Progenitor cell of endocrine pancreas (in vitro differentiated cells): ENCODE measurements at places on chromosomes 3 and 15. TPM values are rescaled to one million over a fixed set of nuclear protein-coding genes. Genes with fewer than 3 reads are reported as not detected.

FAM240A gene
- not detected in 2 replicates for total RNA-seq

IL17RD gene
- 30.4 and 37.9 TPM in 2 replicates for total RNA-seq

ALG3 gene
- total RNA-seq, result 34.5 and 35.3 TPM in 2 replicates

GRCh38 chr3:118945834-118946233 is 88.8 kb downstream of the IGSF11 start:
- no peaks in the 10 kb centered on the region for H3K4me1 ChIP-seq
- H3K27me3 ChIP-seq, result no peaks in the 10 kb centered on the region
- H3K36me3 ChIP-seq, result no peaks in the 10 kb centered on the region

DNA sequence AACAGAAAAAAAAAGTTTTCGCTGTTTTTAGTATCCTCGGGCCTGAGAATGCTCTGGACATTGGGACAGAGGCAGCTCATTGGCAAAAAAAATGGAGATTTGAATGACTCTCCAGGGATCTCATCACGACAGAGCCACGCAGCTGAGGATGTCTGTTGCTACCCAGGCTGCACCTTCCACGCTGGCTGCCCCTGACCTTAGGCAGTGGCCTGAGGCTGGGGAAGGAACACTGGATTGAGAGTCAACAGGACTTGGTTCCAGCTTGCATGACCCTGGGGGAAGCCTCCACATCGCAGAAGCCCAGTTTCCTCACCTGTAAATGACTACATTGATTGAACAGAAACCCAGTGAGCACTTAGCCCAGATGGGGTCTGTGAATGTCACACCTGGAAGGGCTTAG is 8.7 kb upstream of the ACSBG1 start:
- no peak for DNase-seq
- no peaks in the 10 kb centered on the region for H3K36me3 ChIP-seq
- no peak overlapping the region for H3K4me3 ChIP-seq

DNA sequence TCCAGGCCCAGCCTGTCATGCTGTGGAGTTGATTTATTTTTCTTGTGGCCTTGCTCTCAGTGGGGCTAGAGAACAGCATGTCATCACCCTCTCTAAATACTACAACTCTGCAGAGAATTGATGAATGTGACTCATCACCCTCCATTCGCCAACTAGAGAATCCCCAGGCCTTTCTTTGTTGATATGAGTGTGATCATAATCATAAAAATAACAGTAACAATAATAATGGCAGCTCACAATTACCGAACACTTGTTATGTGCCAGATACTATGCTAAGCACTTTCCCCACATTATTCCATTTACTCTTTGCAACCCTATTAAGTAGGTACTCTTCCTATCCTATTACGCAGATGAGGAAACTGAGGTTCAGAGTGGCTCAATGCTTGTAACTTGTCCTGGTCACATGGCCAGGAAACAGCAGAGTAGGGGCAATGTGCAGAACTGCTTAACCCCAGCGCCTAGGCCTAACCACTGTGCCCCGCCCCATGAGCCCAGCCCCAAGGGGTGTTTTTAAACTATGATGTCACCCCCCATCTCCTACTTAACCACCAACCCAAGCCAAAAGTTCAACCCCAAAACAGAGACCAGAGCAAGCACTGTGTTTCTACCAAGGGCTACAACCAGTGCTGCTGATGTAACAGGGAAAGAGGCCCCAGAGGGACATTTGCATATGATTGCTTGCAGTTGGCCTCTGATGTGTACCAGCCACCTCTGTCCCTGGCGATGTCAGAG is 104.5 kb downstream of the ADCY5 start:
- H3K27me3 ChIP-seq, result peaks cover 7% of the 10 kb centered on the region
- DNase-seq, result no peak
- no peak overlapping the region for H3K4me3 ChIP-seq
- H3K4me1 ChIP-seq, result no peaks in the 10 kb centered on the region

- H3K4me3 ChIP-seq, result no peak overlapping the region
- H3K27ac ChIP-seq, result peak overlapping the region; percentile 4
- no peaks in the 10 kb centered on the region for H3K36me3 ChIP-seq
These were observed 7.2 kb downstream of the ITIH3 start for GRCh38 chr3:52801839-52802238.

- no peak overlapping the region for H3K4me3 ChIP-seq
- no peaks in the 10 kb centered on the region for H3K36me3 ChIP-seq
- no peak for DNase-seq
- peaks cover 29% of the 10 kb centered on the region for H3K27me3 ChIP-seq
These were observed 9.4 kb upstream of the RAD18 start for GRCh38 chr3:8972639-8973038.

DNA sequence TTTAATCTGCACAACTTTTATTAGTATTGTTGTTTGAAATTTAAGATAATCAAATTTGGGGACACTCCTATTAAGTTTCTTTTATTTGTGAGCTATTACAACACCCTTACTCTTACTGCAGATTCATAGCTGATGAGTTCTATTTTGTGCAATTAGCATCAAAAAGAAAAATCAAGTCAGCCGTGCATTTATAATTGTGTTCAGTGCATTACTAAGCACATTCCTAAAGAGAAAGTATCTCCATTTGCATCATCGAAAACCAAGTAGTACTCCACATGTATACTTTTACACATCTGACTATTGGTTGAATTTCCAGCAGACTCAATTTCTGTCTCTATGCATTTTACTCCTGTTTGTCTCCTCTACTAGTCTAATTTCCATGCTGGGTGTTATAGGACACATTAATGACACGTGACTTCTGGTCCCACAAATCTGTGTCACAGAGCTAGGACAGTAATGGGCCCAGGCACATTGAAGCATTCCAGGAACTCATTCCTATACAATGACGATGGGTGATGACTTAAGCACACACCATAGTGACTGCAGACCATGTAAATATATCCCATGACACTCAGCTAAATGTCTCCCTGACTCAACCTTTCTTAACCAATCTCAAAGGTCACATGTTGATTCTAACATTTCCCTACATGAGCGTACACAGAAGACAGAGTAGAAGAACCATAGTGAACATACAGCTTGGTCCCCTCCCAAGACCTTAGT is 477.5 kb downstream of the LPP start:
- H3K36me3 ChIP-seq, result peaks cover 33% of the 10 kb centered on the region
- no peak overlapping the region for H3K4me3 ChIP-seq
- no peak for DNase-seq
- H3K27me3 ChIP-seq, result no peaks in the 10 kb centered on the region
- H3K27ac ChIP-seq, result no peak overlapping the region
- peaks cover 1% of the 10 kb centered on the region for H3K4me1 ChIP-seq

DNA sequence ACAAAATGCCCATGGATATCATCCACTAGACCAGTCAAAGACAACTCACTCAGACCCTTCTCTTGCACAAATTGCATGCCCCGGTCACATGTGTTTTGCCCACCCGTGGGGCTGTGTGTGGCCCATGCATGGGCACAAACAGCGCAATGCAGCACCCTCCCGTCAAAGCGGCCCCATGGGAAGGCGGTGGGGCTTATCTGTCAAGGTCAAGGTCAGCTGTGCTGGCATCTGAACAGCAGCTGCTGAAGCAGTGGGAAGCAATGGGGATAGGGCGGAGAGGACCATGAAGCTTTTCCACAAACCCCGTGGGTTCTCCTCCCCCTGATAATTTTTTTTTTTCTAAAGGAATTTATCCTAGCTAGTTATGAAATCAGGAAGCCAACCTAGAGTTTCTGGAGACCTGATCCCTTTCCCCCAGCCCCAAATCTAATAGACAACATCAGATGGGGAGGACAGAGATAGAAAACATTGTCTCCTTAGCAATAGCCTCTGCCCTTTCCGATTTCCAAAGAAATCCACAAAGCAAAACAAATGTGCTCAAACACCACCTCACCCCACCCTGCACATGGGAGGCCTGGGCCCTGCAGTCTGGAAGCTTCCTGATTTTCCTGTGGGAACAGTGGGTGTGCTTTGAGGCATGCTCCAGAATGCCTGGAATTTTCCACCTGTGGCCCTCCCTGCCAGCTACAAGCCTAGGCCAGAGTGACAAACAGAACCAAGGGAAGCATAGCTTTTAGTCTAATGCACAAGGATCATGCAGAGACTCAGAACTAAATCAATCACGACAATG is 84.4 kb downstream of the BDH1 start:
- peaks cover 22% of the 10 kb centered on the region for H3K4me1 ChIP-seq
- no peak overlapping the region for H3K4me3 ChIP-seq
- H3K27me3 ChIP-seq, result peaks cover 11% of the 10 kb centered on the region

- peaks cover 7% of the 10 kb centered on the region for H3K36me3 ChIP-seq
- no peak for DNase-seq
- no peaks in the 10 kb centered on the region for H3K4me1 ChIP-seq
- H3K4me3 ChIP-seq, result no peak overlapping the region
These were observed 17.5 kb upstream of the CPNE9 start for GRCh38 chr3:9686050-9686550.

DNA sequence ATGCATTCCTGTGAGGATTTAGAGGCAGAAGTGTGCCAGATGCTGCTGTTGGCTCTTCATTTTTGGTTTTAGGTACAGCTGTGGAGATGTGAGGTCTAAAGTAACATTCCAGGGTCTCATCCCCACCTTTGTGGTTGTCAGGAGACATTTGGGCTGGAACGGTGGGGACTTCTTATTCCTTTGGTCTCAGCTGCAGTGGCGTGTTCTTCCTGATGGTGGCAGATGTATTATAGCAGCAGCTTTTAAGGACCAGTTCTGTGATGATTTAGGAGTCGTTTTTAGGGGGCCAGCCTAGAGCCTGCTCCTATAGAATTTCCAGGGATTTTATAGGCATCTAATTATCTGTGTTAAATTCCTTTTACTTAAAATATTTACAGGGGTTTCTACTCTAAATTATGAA is 221.0 kb upstream of the EOMES start:
- no peaks in the 10 kb centered on the region for H3K4me1 ChIP-seq
- DNase-seq, result no peak
- no peak overlapping the region for H3K4me3 ChIP-seq
- H3K27ac ChIP-seq, result no peak overlapping the region

DNA sequence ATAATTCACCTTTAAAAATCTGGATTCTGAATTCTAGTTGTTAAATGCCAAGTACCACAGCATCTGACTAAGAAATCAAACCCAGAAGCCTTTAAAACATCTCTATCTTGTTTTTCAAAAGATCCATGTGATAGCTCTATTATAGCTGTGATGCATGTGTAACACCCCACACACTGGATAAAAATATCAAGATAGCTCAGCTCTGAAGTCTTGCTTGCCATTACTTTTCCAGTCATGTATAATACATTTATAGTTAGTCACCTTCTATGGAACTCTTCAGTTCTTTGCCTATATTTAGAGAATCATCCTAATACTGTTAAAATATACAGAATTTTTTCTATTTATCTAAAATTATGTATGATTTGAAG is 11.6 kb downstream of the ARPP19 start:
- H3K27me3 ChIP-seq, result no peaks in the 10 kb centered on the region
- peak overlapping the region; percentile 64 for H3K27ac ChIP-seq
- peaks cover 9% of the 10 kb centered on the region for H3K36me3 ChIP-seq

DNA sequence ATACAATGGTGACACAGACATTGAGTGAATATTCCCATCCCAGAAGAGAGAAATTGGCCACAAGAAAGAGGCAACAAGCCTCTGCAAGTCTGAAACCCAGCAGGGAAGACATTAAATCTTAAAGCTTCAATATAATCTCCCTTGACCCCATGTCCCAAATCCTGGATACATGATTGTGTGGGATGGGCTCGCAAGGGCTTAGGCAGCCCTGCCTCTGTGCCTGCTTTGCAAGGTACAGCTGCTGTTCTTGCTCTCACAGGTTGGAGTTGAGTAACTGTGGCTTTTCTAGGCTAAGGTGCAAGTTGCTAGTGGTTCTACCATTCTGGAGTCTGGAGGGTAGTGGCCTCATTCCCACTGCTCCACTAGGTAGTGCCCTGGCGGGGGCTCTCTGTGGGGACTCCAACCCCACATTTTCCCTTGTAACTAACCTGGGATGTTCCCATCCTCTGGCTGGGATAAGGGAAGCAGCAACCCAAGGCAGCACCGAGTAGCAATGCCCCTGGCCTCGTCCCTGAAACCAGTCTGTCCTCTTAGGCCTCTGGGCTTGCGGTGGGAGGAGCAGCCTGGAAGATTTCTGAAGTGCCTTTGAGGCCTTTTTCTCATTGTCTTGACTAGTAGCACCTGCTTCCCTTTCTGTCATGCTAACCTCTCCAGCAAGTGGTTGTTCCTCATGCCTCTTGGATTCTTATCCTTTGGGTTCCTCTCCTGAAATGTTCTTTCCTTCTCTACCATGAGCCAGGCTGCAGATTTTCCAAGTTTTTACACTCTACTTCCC is 90.0 kb downstream of the FAM174B start:
- H3K36me3 ChIP-seq, result no peaks in the 10 kb centered on the region
- peaks cover 17% of the 10 kb centered on the region for H3K27me3 ChIP-seq
- DNase-seq, result no peak
- H3K4me3 ChIP-seq, result no peak overlapping the region
- H3K27ac ChIP-seq, result no peak overlapping the region

GRCh38 chr15:68421115-68421551 is 10.8 kb downstream of the ITGA11 start:
- H3K4me3 ChIP-seq, result peak overlapping the region; percentile 43
- no peak for DNase-seq
- no peak overlapping the region for H3K27ac ChIP-seq
- no peaks in the 10 kb centered on the region for H3K36me3 ChIP-seq
- H3K4me1 ChIP-seq, result peaks cover 22% of the 10 kb centered on the region
